Chondrocyte (in vitro differentiated cells): ENCODE measurements at places on chromosomes 13 and 19.
A peak's percentile ranks its signal among the peaks of the same experiment; 100 is the strongest.

GRCh38 chr13:61608138-61608537 lies 192.5 kb upstream of the PCDH20 start:
- no peaks in the 10 kb centered on the region for H3K4me1 ChIP-seq
- no peak overlapping the region for H3K4me3 ChIP-seq
- H3K36me3 ChIP-seq = no peaks in the 10 kb centered on the region
- DNase-seq = no peak
- no peaks in the 10 kb centered on the region for H3K27me3 ChIP-seq

GRCh38 chr19:7682175-7682855 lies 1.7 kb downstream of the TRAPPC5 start:
- H3K36me3 ChIP-seq = peaks cover 7% of the 10 kb centered on the region
- H3K4me1 ChIP-seq = peaks cover 14% of the 10 kb centered on the region
- peaks cover 15% of the 10 kb centered on the region for H3K27me3 ChIP-seq
- no peak overlapping the region for H3K27ac ChIP-seq
- H3K4me3 ChIP-seq = peak overlapping the region; percentile 88

GRCh38 chr13:26497968-26498511 lies 59.4 kb upstream of the WASF3 start:
- peak overlapping the region; percentile 69 for H3K27ac ChIP-seq
- peaks cover 45% of the 10 kb centered on the region for H3K4me1 ChIP-seq
- no peak overlapping the region for H3K4me3 ChIP-seq
- no peaks in the 10 kb centered on the region for H3K27me3 ChIP-seq
- DNase-seq = no peak

GRCh38 chr13:98487522-98487921 lies 89.4 kb downstream of the STK24 start:
- no peaks in the 10 kb centered on the region for H3K27me3 ChIP-seq
- no peak for DNase-seq
- H3K36me3 ChIP-seq = no peaks in the 10 kb centered on the region
- H3K4me1 ChIP-seq = peaks cover 91% of the 10 kb centered on the region
- no peak overlapping the region for H3K4me3 ChIP-seq

DNA sequence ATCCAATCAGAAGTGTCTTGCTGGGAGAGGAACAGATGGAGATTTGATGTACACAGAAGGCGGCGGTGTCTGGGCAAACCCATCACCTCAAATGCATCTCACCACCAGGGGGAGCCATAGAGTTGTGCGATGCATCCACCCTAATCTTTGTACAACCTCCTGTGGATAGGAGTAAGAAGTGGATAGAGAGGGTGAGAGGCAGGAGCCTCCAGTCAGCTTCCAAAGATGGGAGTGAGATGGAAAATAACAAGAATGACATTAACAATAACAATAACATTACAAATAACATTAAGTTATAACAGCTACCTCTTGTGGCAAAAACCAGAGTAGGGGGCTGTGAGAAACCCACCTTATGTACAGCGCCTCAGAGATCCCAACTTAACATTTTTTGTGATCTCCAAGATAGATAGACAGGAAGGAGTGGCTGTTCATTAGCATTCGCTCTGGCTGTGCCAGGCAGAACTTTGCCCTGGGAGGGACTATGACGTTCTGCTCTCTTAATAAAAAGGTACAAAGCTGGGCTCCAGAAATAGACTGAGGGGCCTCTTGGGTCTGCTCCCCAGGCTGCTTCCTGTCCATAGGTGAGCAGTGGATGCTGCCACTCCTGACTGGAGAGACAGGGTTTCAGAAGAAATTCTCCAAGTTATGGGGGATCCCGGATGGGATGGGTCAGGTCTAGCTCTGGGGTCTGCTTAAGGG lies 5.2 kb upstream of the CEACAM18 start:
- H3K27ac ChIP-seq = no peak overlapping the region
- DNase-seq = no peak
- peaks cover 5% of the 10 kb centered on the region for H3K27me3 ChIP-seq

- H3K36me3 ChIP-seq = peaks cover 6% of the 10 kb centered on the region
- H3K4me1 ChIP-seq = peaks cover 81% of the 10 kb centered on the region
- H3K4me3 ChIP-seq = no peak overlapping the region
- DNase-seq = no peak
- peak overlapping the region; percentile 97 for H3K27ac ChIP-seq
Observed at GRCh38 chr13:99308471-99309087, 1.4 kb upstream of the GPR183 start.

- DNase-seq = no peak
- H3K27me3 ChIP-seq = no peaks in the 10 kb centered on the region
- peaks cover 13% of the 10 kb centered on the region for H3K4me1 ChIP-seq
- no peaks in the 10 kb centered on the region for H3K36me3 ChIP-seq
- no peak overlapping the region for H3K27ac ChIP-seq
Observed at GRCh38 chr13:48220981-48221685, 11.9 kb upstream of the ITM2B start.

GRCh38 chr19:6491802-6492592 lies 10.1 kb downstream of the TUBB4A start:
- DNase-seq = no peak
- no peak overlapping the region for H3K27ac ChIP-seq
- peaks cover 12% of the 10 kb centered on the region for H3K27me3 ChIP-seq

DNA sequence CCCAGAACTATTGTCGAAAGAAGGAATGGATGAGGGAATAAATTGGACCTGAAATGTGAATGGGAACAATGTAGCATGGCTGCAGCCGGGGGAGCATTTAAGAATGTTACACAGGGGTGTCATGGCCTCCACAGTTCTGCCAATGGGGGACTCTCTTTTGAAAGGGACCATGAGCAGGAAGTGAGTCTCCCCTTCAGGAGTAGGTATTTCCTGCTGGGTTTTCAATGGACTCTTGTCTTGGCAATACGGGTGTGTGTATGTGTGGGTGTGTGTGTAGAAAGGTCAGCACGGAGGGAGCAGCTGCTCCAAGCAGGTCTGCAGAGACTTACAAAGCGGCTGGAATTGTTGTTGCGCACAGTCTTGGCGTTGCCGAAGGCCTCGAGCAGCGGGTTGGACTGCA lies 24.4 kb downstream of the MYO1F start:
- no peak for DNase-seq
- H3K27ac ChIP-seq = no peak overlapping the region
- no peak overlapping the region for H3K4me3 ChIP-seq
- H3K36me3 ChIP-seq = peaks cover 7% of the 10 kb centered on the region

- no peaks in the 10 kb centered on the region for H3K36me3 ChIP-seq
- no peaks in the 10 kb centered on the region for H3K4me1 ChIP-seq
- no peak for DNase-seq
- no peak overlapping the region for H3K4me3 ChIP-seq
- H3K27me3 ChIP-seq = peaks cover 26% of the 10 kb centered on the region
Observed at GRCh38 chr13:26971990-26972887, 199.4 kb downstream of the USP12 start.

GRCh38 chr19:45087531-45087930 lies 5.4 kb upstream of the PPP1R37 start:
- H3K36me3 ChIP-seq = peaks cover 5% of the 10 kb centered on the region
- no peak overlapping the region for H3K27ac ChIP-seq
- no peak overlapping the region for H3K4me3 ChIP-seq

DNA sequence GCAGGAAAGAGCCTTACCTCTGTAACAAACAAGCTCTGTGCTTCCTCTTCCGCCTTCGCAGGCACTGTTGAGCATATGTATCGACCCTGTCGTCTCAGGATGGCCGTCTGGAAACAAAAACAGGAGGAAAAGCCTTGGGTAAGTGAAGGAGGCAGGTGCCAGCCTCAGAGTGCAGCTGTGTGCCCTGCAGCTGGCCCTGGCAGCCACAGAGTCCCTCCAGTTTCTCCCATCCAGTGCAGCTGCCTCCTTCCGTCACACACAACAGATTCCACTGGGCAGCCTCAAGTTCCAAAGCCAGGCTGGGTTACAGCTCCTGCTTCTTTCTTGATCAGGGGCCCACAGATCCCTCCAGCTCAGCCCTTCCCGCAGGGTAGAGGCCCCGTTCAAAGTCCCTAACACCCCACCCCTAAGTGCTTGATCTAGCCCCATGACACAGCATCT lies 47.7 kb downstream of the DOCK9 start:
- H3K4me1 ChIP-seq = peaks cover 23% of the 10 kb centered on the region
- no peak for DNase-seq
- H3K36me3 ChIP-seq = peaks cover 7% of the 10 kb centered on the region
- no peak overlapping the region for H3K27ac ChIP-seq

GRCh38 chr13:79307433-79307861 lies 98.6 kb downstream of the RBM26 start:
- peaks cover 2% of the 10 kb centered on the region for H3K36me3 ChIP-seq
- H3K4me1 ChIP-seq = peaks cover 11% of the 10 kb centered on the region
- H3K4me3 ChIP-seq = no peak overlapping the region
- H3K27ac ChIP-seq = no peak overlapping the region
- peaks cover 7% of the 10 kb centered on the region for H3K27me3 ChIP-seq

- H3K36me3 ChIP-seq = peaks cover 11% of the 10 kb centered on the region
- H3K4me3 ChIP-seq = peak overlapping the region; percentile 85
- H3K4me1 ChIP-seq = peaks cover 50% of the 10 kb centered on the region
- H3K27me3 ChIP-seq = no peaks in the 10 kb centered on the region
- peak overlapping the region; percentile 59 for H3K27ac ChIP-seq
- DNase-seq = no peak
Observed at GRCh38 chr19:40811478-40812341, 12.7 kb downstream of the EGLN2 start.

GRCh38 chr19:33388725-33389420 lies 15.4 kb downstream of the CEBPG start:
- no peak for DNase-seq
- peaks cover under 1% of the 10 kb centered on the region for H3K36me3 ChIP-seq
- no peaks in the 10 kb centered on the region for H3K27me3 ChIP-seq
- H3K4me3 ChIP-seq = no peak overlapping the region
- peaks cover under 1% of the 10 kb centered on the region for H3K4me1 ChIP-seq

GRCh38 chr13:75469047-75469446 lies 12.9 kb downstream of the TBC1D4 start:
- H3K4me3 ChIP-seq = no peak overlapping the region
- H3K36me3 ChIP-seq = peaks cover 1% of the 10 kb centered on the region
- no peak overlapping the region for H3K27ac ChIP-seq
- peaks cover 3% of the 10 kb centered on the region for H3K4me1 ChIP-seq
- no peaks in the 10 kb centered on the region for H3K27me3 ChIP-seq
- DNase-seq = no peak

- peaks cover 3% of the 10 kb centered on the region for H3K36me3 ChIP-seq
- peaks cover 49% of the 10 kb centered on the region for H3K27me3 ChIP-seq
- peaks cover 10% of the 10 kb centered on the region for H3K4me1 ChIP-seq
Observed at GRCh38 chr19:35249848-35250711, 1.3 kb downstream of the LSR start.

DNA sequence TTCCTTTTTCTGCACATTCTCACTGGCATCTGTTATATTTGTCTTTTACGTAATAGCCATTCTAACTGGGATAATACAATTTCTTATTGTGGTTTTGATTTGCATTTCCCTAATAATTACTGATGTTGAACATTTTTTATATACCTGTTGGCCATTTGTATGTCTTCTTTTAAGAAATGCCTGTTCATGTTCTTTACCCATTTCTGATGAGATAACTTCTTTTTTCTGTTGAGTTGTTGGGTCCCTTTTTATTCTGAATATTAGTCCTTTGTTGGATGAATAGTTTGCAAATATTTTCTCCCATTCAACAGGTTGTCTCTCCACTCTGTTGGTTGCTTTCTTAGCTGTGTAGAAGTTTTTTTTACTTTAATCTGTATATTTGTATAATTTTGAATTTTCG lies 147.7 kb upstream of the TRPC4 start:
- no peak overlapping the region for H3K4me3 ChIP-seq
- H3K4me1 ChIP-seq = no peaks in the 10 kb centered on the region
- no peak for DNase-seq
- H3K36me3 ChIP-seq = peaks cover 21% of the 10 kb centered on the region
- no peaks in the 10 kb centered on the region for H3K27me3 ChIP-seq
- no peak overlapping the region for H3K27ac ChIP-seq

DNA sequence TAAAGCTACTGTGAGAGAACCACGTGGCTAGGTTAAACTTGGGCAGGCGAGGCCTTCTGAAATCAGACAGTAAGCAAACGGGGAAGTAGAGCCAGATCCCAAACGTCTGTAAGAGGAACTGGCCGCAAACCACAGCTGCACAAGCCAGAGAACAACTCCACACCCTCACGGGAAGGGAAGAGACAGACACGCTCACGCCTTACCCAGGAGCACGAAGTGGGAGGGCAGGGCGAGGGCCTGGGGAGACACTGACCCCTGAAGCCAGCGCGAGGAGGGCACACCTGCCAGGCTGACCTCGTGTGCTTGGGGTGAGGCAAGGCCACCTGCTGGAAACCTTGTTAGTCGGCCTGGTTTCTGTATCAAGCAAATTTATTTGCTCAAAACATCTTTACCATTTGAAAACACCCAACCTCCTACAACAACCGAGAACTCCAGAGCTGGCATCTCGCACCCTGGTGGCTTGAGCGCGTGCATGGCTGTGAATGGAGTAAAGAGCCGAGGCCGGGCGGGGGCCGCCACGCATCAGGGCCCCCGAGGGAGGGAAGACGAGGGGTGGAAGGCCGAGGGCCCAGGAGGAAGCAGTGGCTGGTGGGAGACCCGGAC lies 7.3 kb downstream of the POLR2E start:
- no peak overlapping the region for H3K27ac ChIP-seq
- H3K4me1 ChIP-seq = no peaks in the 10 kb centered on the region
- no peak for DNase-seq
- H3K36me3 ChIP-seq = peaks cover 6% of the 10 kb centered on the region

- H3K27ac ChIP-seq = no peak overlapping the region
- H3K4me1 ChIP-seq = peaks cover 37% of the 10 kb centered on the region
- peaks cover 18% of the 10 kb centered on the region for H3K36me3 ChIP-seq
- DNase-seq = no peak
- no peak overlapping the region for H3K4me3 ChIP-seq
- H3K27me3 ChIP-seq = no peaks in the 10 kb centered on the region
Observed at GRCh38 chr13:101727118-101727517, 274.6 kb downstream of the ITGBL1 start.

- peaks cover 48% of the 10 kb centered on the region for H3K36me3 ChIP-seq
- peak overlapping the region; percentile 89 for H3K27ac ChIP-seq
- H3K4me3 ChIP-seq = no peak overlapping the region
Observed at GRCh38 chr13:110448230-110448629, 113.3 kb downstream of the RAB20 start.

DNA sequence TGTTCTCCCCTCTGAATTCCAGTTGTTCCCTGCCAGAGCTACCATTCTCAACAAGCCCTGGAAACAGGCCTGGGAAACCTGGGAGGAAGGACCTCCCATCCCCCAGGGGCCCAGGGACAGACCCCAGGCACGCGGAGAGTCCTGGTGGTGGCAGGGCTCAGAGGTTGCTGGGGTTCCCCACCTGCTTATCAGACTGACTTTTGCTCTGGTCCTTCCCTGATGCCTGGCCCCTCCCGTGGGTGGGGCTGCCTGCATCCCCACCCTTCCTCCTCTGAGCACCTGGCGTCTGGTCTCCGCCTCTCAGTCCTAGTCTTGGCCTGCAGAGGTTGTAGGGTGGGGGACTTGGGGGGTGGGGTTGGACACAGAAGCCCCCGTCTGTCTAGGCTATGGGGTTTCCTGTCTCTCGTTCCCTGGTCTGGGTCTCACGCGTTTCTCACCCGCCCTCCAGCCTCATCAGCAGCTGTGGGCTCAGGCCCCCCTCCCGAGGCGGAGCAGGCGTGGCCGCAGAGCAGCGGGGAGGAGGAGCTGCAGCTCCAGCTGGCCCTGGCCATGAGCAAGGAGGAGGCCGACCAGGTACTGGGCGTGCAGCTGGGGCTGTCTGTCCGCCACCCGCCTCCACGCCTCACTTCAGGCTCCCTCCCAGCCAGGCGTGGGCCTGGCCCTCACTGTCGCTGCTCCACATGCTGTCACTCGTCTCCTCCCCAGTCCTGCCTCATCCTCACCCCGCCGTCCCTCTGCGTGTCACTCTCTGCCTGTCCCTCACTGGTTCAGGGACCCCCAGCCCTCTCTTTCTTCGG lies 13.6 kb downstream of the EPN1 start:
- no peak overlapping the region for H3K4me3 ChIP-seq
- peak; percentile 88 for DNase-seq
- H3K27ac ChIP-seq = no peak overlapping the region
- H3K36me3 ChIP-seq = peaks cover 12% of the 10 kb centered on the region
- H3K4me1 ChIP-seq = peaks cover 6% of the 10 kb centered on the region
